ENCODE measurements at places on chromosomes 4 and X.

- DNase-seq = no peak
Observed at GRCh38 chrX:133461231-133461630, 45.9 kb upstream of the GPC4 start.

- no peak for DNase-seq
Observed at GRCh38 chrX:110462957-110463356, 104.3 kb downstream of the RTL9 start.

DNA sequence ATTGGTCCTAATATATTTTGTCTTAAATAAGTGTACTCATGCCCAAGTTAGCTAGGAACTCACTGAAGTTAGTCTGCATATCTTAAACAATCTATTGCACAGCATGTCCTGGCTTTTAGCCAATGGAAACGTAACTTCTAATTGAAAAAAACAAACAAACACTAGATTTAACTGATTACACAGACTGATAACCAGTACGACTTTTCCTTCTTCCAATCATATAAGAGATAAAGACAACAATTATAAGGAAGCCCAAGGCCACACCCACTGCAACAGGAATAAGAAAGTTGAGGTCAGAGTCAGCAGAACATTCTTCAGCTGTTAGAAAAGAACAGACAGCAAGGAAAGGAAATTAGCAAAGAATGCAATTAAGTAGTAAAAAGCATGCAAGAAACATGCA is 40.8 kb downstream of the LAMP2 start:
- no peak for DNase-seq

GRCh38 chr4:151167561-151167960 is 68.1 kb downstream of the RPS3A start:
- DNase-seq = no peak

GRCh38 chr4:36677874-36678273 is 396.5 kb downstream of the DTHD1 start:
- no peak for DNase-seq

GRCh38 chr4:155073852-155074251 is 134.6 kb upstream of the NPY2R start:
- no peak for DNase-seq

- DNase-seq = no peak
Observed at GRCh38 chrX:140724309-140724708, 14.8 kb downstream of the LINC00632 start.

- DNase-seq = no peak
Observed at GRCh38 chr4:6132716-6133115, 67.6 kb downstream of the JAKMIP1 start.

- DNase-seq = no peak
Observed at GRCh38 chr4:140426610-140427105, 790 bp downstream of the CLGN start.

Measured in stimulated activated CD4-positive, alpha-beta T cell treated with anti-CD3 and anti-CD28 coated beads, Interleukin-4, amount 100 ng/mL, for 48 hours (primary cell).